AG09309 (cell line): ENCODE measurements at places on chromosomes 6 and 20.

- DNase-seq = no peak
Measured at GRCh38 chr20:46004187-46004586, 4.5 kb upstream of the MMP9 start.

DNA sequence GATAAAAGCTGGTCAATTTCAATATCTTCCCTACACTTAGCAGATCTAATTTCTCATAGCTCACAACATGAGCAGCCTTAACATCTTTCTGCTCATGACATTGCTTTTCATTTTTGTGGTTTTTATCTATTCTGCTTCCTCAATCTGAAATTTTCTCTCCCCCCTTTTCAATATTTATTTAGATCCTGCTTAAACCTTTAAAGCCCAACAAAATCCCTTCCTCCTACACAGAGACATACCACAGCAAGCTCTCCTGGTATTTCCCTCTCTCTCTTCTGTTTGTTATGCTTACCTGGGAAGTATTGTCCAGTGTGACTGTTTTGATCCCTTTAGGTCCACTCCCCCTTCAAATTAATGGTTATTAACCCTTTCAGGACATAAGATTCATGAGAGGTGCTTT, 582.5 kb downstream of the RFPL4B start:
- DNase-seq = no peak

- DNase-seq = no peak
Measured at GRCh38 chr6:54874349-54875048, 27.9 kb downstream of the FAM83B start.

- DNase-seq = no peak
Measured at GRCh38 chr6:132362442-132363185, 38.7 kb downstream of the MOXD1 start.

- DNase-seq = no peak
Measured at GRCh38 chr6:30565772-30566171, 5.5 kb upstream of the ABCF1 start.

DNA sequence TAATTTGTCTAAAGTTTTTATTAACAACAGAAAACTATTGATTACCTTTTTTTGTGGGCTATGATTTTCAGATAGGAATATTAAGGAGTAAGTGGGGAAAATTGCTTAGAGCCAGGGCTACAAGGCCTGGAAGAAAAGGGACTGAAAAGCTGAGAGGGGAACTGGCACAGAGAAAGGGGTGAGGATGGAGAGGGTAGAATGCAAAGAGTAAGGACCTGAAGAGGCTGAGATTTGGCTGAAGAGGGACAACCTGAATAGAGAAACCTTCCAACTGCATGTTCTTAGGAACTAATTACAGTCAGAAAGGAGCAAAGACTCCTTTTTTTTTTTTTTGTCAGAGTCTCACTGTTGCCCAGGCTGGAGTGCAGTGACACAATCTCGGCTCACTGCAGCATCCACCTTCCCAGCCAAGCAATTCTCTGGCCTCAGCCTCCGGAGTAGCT, 16.7 kb downstream of the BTN2A1 start:
- DNase-seq = no peak

- DNase-seq = no peak
Measured at GRCh38 chr6:12791371-12791770, 74.8 kb downstream of the PHACTR1 start.

DNA sequence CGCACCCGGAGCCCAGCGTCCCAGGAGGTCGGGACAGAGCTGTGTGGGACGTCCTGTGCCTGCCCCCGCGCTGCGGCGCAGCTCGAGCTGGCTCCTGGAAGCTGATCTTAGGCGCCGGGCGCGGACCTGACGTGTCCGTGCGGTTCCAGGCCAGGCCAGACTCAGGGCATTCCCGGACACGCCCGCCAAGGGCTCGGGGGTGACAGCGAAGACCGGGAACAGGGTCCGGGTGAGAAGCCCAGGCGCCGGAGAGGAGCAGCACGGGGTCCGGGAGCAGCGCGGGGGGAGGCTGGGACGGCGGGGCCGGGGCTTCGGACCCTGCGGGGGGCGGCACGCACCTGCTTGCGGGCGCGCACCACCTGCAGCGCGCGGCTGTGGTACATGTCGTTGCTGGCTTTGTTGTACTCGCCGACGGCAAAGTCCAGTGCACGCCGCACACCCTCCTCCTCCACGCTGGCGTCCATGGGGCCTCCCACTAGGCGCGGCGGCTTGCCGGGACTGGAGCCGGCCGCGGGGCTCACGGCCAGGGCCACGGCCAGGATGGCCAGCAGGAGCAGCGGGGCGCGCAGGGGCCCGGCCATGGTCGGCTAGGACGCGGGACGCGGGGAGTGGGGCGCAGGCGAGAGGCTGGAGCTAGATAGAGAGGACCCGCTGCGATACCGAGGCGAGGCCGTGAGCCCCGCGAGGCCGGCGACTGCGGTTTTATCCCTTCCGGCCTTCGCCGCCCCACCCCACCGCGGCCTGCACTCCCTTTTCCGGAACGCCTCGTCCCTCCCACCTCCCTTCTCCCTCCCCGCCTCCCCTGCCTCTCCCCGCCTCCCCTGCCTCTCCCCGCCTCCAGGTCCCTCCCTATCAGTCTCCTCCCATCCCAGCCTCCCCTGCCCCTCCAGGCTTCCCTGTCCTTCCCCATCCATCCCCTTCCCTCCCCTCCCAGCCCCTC, at the start of gene CST3:
TSS of gene CST3 (minus strand) at position 674 of the 940 bp plus-strand sequence. CDS start at position 581, 93 bp downstream.
- DNase-seq = peak; percentile 38

GRCh38 chr20:59428441-59429205, 128.2 kb downstream of the EDN3 start:
- DNase-seq = no peak

- DNase-seq = no peak
Measured at GRCh38 chr6:107809966-107810365, 14.1 kb downstream of the SCML4 start.

DNA sequence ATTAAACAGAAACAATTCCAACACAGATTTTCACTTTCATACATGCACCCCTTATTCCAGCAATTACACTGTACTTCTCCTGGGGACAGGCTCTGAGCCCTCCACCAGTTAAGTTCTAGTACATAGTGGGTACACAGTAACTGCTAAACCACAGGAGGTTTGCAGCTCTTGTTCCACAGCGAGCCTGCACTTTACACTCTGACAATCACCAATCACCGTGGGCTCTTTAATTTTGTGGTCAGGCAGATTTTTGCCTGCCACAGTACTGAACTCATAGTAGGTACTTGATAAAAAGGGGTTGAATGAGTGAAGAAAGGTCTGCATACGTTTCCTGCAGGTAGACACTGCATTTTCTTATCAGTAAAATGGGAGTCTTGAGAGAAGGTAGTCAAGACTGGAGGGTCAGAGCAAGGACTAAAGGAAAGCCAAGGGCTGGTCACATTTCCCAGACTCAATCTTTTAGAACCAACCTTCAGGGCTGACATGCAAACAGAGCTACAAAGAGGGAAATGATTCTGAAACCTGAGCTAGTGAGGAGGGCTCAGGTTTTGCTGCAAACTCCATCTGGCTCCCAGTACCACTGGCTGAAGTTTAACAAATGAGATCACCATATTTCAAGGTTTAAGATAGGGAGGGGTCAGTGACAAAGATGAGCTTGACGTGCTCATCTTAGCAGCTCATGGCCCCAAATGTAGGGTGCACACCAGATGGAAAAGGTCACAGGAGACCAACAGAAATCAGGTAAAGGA, 404.6 kb downstream of the BTBD9 start:
- no peak for DNase-seq

DNA sequence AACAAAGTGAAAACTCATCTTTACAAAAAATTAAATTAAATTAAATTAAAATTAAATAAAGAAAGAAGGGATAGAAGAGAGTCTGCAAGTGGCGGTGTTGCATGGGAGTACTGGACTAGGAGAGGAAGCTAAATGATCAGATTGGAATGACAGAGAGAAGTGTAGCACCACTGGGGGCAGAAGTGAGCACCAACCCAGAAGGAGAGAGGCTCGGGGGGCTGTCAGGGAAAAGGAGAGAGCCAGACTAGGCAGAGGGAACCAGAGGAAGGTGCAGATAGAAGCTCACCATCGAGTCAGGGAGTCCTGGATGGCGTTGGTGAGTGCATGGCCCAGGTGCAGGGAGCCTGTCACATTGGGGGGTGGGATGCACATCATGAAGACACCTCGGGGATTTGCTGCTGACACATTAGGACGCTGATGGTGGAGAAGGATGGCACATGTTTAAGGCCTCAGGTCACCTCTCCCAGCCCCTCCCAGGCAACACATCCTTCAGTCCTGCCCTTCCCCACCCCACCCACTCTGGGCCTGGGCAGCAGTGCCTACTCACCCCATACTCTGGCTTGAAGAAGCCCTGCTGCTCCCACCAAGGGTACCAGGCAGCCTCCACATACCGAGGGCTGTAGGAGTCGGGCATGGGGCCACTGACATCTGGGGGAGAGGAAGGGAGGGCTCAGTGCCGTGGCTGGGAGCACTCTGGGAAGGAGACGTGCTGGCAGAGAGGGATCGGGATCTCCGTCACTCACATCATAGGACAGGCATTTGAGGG, 4.0 kb downstream of the VARS1 start:
- no peak for DNase-seq

DNA sequence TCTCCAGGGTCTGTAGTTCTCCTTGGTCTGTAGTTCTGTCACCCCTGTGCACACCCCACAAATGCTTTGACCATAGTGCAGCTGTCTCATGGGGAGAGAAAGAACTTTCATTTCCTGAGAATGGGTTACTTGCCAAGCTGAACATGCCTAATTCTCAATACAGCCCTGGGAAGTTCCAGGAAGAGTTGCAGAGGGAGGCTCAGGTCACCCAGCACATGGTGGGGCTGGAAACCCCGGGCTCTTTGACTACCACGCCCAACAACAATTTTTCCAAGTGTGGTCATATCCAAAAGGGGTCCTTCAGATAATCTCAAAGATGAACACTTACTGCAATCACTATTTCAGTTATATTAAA, 2.2 kb upstream of the PTPRA start:
- no peak for DNase-seq

DNA sequence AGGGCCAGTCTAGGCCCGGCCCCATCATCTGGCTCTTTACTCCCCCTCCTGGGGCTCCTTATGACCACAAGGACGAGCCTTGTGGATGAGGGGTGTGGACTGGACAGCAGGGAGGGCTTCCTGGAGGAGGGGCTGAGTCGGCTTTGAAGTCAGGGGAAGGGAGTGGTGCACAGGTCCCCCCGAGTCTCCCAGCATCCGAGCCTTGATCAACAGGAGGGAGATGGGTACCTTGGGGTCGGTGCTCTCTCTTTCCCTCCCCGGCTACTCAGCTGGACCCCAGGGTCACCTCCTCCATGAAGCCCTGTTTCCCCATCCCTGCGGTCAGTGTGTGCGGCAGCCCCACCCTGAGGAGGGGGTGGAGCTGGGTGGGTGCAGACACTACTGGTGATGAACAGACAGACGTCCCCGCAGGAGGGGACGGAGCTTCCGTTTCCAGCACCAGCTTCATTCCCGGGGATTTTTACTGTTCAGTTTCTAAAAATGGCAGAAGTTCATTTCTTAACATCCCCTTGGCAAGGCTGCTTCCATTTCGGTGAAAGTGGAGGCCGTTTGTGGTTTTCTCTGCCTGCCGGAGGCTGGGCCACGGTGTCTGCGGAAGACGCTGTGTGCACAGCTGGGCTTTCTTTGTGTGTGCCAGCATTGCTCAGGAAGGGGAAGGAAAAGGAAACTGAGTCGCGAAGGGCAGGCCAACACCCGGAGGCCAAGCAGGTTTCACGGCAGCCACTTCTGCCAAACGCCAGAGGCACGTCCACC, 19.6 kb downstream of the NTSR1 start:
- no peak for DNase-seq

DNA sequence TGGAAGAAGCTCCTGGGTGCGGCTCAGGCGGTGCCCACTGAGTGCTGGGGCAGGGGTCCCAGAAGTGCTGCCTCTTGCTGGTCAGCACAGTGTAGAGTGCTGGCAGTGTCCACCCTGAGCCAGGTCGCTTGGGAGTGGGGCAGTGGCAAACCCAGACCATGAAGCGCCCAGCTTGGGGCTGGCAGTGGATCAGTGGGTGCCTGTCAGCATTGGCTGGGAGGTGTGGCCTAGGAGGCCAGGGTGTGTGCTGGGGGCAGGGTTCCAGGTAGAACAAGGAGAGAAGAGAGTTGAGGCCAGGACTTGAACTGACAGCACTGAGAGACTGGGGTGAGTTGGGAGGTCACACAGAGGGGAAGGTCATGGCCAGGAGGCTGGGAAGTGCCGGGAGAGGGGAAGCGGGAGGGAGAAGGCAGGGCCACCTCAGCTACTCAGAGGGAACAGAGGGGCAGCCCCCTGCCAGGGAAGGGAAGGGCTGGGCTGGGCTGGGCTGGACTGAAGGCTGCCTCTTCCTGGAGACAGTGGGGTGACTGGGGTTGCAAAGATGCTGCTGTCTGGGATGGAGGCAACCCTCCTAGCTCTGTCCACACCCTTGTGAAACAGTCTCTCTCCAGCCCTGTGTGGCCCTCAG, 4.1 kb downstream of the TCEA2 start:
- no peak for DNase-seq

GRCh38 chr6:69704916-69705315, 91.9 kb downstream of the LMBRD1 start:
- no peak for DNase-seq

GRCh38 chr6:51490101-51490500, 597.3 kb downstream of the PKHD1 start:
- no peak for DNase-seq

- no peak for DNase-seq
Measured at GRCh38 chr6:14559746-14560536, 442.4 kb downstream of the CD83 start.

DNA sequence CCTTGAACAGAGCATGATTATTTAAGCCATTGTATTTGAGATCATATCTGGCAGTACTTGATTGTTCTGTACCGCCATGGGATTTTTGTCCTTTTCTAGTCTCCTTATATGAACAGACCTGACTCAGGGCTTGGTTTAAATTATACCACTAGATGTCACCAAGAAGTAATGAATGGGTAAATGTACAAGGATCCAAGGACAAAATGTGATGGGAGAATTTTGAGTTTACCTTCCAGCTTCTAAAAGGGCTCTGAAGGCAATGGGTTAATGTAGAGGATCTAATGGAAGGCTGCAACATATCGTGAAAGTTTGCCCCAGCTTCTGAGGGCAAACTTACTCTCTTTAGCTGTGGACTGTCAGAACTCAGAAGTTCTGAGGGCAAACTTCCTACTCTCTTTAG, 12.0 kb downstream of the RNF8 start:
- no peak for DNase-seq

DNA sequence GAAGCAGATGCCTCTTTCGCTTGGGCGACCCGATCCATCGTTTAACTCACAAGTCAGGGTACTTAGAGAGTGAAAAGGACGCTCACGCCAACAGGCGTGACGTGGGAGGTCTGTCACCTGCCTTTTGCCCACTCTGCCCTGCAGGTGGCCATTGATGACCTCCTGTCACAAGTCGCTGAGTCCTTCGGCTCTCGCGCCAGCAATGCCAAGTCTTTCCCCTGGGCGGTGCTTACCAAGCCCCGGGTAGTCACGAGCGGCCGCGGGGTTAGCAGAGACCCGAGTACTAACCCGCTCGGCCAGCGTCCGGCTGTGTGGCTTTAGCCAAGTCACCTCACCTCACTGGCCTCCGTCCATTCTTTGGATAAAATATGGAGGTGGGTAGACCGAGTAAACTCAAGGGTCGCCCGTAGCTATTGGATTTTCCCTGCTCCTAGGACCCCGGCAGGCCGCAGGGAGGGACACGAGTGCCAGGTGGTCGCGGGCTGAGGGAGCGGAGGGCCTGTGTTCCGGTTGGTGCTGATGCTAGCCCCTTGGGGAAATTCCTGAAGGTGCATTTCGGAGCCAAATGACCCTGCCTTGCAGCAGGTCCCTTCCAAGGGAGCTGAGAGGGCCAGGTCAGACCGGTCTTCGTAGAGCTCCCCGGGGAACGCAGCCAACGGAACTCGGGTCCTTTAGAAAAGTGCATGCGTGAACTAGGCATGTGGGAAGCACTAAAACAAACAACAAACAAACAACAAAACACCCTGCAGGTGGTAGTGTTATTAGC, 668 bp downstream of the PKIB start:
- DNase-seq = no peak

GRCh38 chr6:78487401-78487800, 379.9 kb upstream of the IRAK1BP1 start:
- DNase-seq = no peak
